ENCODE measurements at places on chromosomes 3 and 15.

GRCh38 chr3:187919544-187919943, 174.3 kb upstream of the BCL6 start:
- no peak for DNase-seq

GRCh38 chr3:43338295-43338694, 52.0 kb downstream of the SNRK start:
- DNase-seq, result no peak

GRCh38 chr3:172630316-172630715, 80.6 kb downstream of the NCEH1 start:
- DNase-seq, result no peak

DNA sequence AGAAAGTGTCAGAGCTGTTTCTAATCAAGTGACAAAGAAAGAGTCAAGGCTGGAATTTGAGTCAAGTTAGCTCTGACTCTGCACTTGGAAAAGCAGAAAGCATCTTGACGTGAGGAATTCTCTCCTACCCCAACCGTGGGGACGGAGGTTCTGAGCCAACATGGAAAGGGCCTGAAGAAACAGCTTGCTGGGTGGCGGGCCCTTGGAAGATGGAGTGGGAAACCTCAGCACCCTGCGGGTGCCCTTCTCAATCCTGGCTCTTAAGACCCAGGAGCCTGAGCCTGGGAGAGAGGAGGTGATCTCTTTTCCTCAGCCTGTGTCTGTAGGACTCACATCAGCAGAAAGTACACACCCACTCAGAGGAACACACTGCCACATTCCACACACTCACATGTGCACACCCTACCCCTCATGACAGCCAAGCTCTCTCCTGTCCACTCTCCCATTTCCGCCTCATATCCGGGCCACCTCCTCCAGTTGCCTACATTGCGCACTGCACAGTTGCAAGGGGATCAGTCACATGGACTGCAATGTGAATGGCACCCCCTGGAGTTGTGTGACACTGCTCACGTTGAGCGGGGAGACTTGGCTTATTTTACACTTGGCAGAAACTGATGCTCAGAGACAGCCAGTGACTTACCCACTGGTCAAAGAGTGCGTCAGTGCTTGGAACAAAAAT, 101.5 kb upstream of the SLC6A6 start:
- DNase-seq, result no peak

DNA sequence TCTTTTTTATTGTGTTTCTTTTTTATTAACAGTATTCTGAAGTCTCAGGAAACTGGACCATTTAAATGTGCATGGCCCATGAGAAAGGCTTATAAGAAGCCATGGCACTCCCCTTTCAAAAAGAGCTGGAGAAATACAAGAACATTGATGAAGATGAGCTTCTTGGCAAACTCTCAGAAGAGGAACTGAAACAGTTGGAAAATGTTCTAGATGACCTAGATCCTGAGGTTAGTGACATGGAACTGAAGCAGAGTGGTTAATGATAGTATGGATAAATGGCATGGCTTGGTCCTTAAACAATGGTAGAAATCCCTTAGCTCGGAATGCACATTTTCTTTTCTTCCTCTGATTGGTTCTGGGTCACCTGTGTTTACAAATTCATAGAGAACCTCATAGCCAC, 14.9 kb downstream of the TMOD2 start:
- DNase-seq, result no peak

GRCh38 chr3:159989973-159990846, 1.6 kb downstream of the IL12A start:
- no peak for DNase-seq

DNA sequence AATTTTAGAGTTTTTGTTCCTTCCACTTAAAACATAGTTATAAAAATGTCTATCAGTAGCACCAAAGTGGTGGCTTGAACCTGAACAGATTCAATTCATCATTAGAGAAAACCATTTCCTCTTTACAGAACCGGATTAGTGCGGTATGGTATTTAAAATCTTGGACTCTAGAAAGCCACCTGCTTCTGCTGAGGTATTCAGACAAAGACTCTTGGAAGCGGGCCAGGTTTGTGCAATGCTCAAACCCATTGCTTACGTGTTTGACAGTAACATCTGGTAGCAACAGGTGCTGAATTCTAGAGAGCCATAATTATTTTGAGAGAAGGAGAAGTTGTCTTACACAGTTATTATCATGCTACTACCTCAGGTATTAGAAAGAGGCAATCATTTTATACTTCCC, 290.5 kb downstream of the NAALADL2 start:
- DNase-seq, result no peak

- DNase-seq, result no peak
These were observed 241.6 kb upstream of the COL8A1 start for GRCh38 chr3:99396651-99397275.

DNA sequence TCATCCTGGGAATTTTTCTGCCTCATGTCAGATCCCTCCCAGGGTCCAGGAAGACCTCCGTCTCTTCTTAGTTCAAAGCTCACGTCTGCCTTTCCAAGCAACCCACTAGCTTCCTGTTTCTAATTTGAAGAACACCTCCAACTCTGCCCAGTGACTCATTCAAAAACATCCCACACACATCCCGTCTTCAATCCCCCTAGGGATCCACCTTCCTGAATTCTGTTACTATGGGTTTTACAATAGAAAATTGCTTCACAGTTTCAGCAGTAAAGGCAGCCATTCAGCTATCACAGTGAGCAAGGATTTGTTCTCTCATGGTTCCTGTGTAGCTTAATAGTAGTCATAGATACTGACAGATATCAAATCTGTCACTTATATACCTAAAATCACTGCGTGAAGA, 308.3 kb upstream of the CCDC54 start:
- DNase-seq, result peak; percentile 87

- no peak for DNase-seq
These were observed 42.3 kb upstream of the TM4SF4 start for GRCh38 chr3:149432149-149432548.

GRCh38 chr3:72760225-72760624, 88.0 kb downstream of the SHQ1 start:
- no peak for DNase-seq

GRCh38 chr3:50516440-50516871, 13.0 kb upstream of the CACNA2D2 start:
- DNase-seq, result no peak

- DNase-seq, result peak; percentile 60
These were observed 657.3 kb upstream of the TGFBR2 start for GRCh38 chr3:29949131-29949530.

GRCh38 chr3:131630807-131631206, 128.0 kb upstream of the MRPL3 start:
- no peak for DNase-seq

- DNase-seq, result peak; percentile 74
These were observed 30.3 kb upstream of the PTX3 start for GRCh38 chr3:157406394-157406793.

DNA sequence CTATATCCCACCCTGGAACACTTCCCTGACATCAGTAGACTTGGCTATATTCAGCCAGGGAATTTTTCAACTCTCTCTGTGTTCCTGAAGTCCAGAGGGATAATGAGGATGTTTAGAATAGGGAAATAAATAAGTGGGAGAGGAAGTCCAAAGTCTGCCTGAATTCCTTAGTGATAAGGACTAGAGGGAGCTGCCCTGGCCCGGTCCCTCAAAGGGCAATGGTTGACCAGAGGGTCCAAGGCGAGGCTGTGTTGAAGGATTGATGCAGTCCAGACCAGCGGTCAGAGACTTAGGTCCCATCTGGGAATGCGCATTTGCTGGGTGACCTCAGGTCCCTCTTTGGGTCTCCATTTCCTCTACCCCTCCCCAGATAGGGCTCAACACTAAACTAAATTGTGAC, 7.9 kb downstream of the VIPR1 start:
- no peak for DNase-seq

DNA sequence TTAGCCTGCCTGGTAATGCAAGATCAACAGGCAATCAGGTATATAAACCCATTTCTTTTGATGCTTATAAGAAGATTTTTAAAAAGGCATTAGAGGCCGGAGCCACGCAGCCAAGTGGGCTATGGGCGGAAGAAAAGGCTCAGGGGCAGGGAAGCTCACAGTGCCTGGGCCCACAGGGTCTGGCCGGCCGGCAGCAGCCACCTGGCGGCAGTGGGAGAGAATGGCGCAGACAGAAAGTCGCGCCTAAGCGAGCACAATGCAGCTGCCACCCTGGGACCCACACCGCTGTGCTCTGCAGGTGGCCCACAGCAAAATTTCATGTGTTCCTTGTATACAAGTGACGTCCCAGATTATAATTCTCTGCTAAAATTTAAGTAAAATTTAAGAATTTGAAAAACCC, 448.6 kb upstream of the RASGRP1 start:
- DNase-seq, result no peak

DNA sequence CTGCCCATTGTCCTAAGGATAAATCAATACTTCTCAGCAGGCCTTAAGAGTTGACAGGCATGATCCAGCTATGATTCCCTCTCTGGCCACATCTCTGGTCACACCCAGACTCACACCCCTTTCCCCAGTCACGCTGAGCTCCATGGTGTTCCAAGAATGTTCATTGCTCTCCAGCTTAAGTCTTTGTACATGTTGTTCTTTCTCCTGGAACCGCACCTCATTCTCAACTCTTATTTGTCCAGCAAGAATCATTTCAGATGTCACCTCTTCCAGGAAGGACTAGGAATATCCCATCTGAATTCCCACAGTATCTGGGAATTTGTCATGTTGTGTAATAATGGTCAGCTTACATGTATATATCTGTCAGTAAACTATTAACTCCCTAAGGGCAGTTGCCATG, 118.3 kb upstream of the GALNT15 start:
- no peak for DNase-seq

- DNase-seq, result peak; percentile 10
These were observed 173.3 kb downstream of the TMEM108 start for GRCh38 chr3:133211449-133211848.

- no peak for DNase-seq
These were observed 10.9 kb upstream of the EHD4 start for GRCh38 chr15:41983221-41983620.

DNA sequence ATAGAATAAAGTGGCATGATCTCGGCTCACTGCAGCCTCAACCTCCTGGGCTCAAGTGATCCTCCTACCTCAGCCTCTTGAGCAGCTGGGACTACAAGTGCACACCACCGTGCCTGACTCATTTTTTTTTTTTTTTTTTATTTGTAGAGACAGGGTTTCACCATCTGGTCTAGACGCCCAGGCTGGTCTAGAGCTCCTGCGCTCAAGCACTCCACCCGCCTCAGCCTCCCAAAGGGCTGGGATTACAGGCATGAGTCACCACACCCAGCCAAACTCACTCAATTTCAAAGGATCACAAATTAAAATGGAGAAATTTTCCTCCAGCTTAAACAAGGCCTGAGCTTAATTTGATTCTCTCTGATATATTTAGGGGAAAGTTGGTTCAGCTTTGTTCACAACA, 27.3 kb upstream of the NMB start:
- no peak for DNase-seq

GRCh38 chr15:91517491-91518200, 335.9 kb upstream of the SLCO3A1 start:
- DNase-seq, result peak; percentile 42

- DNase-seq, result no peak
These were observed 6.1 kb upstream of the THSD4 start for GRCh38 chr15:71109130-71109529.

DNA sequence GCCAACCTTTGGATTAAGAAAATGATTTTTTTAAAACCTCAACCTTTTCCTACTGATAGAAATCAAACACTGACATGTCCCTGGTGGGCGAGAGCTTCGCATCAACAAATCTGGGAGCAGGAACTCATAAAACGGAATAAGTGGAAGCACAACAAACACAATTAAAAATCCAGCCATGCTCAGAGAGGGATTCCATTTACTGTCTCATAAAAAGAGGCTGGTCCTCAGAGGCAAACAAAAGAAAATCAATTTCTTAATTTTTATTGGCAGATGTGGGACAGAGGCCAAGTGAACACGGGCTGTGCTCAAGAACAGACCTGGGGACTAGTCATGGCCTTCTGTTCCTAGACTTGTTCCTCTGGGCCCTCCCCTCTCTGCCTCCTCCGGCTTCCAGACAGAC, 214.5 kb downstream of the NTRK3 start:
- no peak for DNase-seq

GRCh38 chr15:90181776-90182175, 19.4 kb upstream of the SEMA4B start:
- no peak for DNase-seq

DNA sequence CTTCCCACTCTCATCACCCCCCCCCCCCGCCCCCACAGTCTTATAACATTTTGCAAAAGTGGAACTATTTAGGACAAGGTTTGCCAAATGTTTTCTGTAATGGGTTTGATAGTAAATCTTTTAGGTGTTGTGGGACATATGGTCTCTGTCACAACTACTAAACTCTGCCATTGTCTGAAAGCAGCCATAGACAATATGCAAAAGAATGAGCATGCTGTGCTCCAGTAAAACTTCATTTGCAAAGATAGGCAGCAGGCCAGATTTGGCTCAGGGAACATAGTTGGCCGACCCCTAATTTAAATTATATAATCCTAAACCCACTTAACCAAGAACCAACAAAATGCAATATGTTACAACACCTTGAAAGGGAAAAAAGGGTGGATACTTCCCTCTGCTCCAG, 46.4 kb downstream of the TIPARP start:
- no peak for DNase-seq

- no peak for DNase-seq
These were observed 8.6 kb downstream of the ZXDC start for GRCh38 chr3:126466886-126467610.

- no peak for DNase-seq
These were observed 521.9 kb downstream of the FOXP1 start for GRCh38 chr3:71061581-71061980.

- no peak for DNase-seq
These were observed 170.3 kb downstream of the CD47 start for GRCh38 chr3:107920538-107920937.

DNA sequence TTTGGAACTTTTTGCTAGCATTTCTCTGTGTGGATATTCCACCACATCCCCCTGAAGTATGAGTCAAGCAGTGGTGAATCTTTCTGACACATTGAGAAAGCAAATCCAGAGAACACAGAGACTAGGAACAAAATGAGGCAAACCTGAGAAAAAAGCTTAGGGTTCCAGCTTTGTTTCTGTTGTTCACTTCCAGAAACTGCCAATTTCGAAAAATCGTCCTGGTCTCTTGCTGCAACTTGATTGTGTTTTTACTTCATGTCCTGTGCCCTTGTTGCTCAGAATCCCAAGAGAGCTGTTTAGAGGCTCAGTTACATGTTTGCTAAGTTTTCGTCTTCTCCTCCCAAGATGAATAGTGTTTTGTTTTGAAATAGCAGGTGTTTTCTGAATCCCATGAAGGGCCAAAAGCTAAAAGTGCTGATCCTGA, 13.7 kb downstream of the MAP2K1 start:
- DNase-seq, result no peak

Measured in kidney capillary endothelial cell (primary cell).